ENCODE measurements at places on chromosomes 4 and X.

DNA sequence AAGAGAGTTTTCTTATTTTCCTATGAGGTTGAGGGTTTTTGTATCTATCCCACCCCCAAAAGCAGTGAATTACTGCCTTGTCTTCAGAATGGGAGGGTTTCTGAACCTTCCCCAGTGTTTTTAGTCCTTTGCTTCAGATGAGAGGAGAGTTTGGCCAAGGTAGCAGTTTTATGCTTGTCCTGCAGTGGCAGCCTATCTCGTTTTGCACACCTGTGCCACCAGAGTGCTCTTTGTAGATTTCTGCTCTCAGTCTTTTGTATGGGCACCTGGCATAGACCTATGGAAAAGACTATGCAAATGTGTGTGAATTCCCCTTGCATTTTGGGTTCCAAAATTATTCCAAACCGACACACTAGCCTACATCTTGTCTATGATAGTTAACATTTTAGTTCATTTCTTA is 5.8 kb downstream of the TBC1D19 start:
- DNase-seq, result no peak

DNA sequence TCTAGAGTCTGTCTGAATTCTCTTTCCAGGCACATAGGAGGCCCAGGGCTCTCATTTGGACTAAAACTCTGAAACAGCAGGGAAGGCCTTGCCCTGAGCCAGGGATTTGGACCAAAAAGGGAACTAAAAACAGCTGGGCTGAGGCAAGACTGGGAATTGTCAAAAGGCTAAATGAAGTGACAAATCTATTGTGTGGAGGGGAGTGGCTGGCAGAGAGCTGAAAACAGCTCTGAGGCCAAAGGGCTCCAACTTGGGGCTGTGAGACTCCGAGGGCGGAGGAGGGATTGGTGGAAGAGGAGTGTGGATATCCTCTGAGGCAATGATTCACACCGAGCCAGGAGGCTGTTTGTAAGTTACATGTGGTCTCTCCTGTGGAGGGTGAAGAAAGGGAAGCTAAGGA is 63.2 kb downstream of the PHEX start:
- no peak for DNase-seq

DNA sequence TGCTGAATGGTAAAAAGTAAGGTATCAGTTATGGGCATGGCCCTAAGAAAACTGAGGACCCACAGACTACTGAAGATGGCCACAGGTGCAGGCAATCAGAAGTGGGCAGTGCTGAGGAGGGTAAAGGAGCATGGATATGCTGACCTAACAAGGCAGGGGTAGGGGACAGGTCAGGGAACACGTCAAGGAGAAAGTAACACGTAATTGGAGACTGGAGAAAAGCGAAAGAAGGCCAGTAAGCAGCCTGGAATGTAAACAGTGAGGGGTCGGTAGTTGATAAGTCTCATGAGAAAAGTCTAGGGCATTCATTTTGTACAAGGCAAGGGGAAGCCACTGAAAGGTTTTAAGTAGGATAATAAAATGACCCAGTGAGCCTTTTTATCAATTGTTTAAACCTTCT is 153.3 kb downstream of the PRDM5 start:
- DNase-seq, result no peak

DNA sequence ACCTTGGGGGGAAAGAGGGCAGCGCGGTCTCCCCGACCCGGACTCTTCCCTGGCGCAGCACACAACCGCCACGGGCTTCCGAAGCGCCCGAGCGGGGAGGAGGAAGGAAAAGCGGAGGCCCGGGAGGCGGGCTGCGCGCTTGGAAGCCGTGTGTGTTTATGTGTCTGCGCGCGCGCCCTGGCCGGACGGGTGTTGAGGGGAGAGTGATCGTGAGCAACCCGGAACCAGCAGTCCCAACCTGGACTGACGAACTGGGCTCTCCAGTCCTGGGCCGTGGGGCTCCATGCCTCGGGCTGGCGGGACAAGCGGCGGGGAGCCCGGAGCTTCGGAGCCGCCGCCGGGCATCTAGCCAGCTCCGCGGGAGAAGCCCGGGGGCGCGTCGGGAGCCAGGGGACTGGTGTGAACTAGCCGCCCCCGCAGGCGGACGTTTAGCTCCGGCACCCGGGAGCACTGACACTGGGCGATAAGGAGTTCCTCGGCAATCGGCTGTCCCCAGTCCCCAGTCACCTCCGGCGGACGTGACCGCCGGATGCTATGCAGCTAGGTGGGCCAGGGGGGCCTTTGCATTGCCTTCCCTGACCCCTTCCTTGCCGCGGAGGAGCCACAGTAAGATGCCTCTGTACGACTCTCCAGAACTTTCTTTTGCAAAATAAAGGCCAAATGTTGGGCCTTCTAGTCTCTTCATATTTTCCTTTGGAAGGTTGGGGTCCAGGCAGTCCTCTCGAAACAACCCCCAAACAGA is 74.8 kb upstream of the BCOR start:
- DNase-seq, result peak; percentile 50

DNA sequence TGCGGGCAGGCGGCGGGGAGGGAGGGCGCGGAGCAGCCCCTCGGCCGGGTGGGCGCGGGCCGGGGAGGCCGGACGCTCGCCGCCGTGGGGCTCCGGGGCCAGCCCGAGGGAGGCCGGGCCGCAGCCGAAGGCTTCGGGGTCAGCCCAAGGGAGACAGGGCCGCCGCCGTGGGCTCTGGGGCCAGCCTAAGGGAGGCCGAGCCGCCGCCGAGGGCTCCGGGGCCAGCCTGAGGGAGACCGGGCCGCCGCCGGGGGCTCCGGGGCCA is 251 bp downstream of the KIAA0232 start:
- no peak for DNase-seq

DNA sequence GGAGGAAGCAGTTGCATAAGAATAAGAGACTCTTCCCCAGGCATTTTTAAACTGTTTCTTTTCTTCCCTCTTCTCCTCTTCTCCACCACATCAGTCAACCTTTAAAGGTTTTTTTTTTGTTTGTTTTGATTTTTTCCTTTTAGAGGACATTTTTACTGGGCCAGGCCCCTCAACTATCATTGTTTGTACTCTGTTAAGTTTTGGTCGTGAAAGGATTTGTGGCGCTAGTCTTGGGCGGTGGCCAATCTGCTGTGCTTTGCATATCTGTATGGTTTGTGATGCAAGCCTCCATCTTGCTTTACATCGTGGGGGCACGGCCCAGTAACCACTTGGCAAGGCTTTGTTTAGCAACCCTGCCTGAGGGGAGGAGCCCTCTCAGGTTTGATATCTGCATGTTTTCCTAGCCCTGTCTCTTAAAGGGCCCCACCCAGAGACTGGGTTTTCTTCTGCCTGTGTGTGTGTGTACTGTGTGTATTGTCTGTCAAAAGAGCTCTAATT is 101.9 kb upstream of the SLITRK2 start:
- DNase-seq, result peak; percentile 31

DNA sequence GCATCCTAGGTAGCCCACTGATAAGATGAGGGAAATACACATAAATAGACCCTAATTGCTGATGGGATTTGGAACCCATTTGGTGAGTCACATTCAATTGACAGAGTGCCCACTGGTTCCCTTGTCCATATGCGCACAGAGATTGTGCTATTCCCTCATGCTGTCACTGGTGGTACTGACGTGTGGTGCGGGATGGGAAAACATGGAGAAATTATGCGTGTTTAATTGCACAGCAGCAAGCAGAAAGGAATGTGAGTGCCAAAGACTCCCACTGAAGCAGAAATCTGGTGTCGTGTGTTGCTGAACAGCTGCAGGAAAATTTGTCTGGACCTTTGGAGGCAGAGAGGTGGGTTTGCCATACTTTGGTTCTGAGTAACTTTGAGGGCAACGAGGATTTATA is 92.2 kb downstream of the NHSL2 start:
- DNase-seq, result peak; percentile 12

DNA sequence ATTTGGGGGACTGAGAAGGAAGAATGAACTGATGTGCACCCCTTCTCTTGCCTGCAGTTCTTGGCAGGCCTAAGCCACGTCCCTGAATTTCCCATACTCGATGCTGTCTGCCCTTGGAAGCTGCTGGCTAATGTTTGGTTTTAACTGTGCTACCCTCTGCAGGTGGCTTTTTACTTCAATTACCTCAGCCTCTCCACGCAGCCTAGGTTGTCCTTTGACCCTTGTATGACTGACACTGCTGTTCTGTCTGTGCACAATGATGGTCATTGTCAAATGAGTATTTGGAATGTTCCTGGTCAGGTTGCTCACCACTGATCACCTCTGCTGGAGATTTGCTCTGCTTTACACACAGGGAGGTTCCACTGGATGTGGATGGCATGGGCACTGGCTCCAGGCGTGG is 137.1 kb downstream of the ZNF518B start:
- DNase-seq, result no peak

DNA sequence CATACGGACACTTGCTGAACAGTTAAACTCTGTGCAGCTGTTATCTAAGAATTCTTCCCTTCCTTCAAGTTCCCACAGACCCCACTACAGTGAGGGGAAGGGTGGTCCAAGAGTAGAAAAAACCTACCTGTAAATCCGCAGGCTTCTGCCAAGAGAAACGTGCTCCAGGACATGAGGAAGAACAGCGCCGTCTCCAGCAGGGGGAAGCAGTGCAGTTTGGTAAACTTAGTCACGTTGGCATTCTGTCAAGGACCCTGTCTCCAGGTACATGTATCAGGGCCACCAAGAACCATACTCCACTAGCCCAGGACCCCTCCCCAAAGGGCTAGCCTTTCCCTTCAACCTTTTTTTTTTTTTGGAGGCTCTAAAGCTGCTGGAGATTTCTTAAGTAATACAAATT is 79.9 kb downstream of the CHST7 start:
- DNase-seq, result peak; percentile 63

DNA sequence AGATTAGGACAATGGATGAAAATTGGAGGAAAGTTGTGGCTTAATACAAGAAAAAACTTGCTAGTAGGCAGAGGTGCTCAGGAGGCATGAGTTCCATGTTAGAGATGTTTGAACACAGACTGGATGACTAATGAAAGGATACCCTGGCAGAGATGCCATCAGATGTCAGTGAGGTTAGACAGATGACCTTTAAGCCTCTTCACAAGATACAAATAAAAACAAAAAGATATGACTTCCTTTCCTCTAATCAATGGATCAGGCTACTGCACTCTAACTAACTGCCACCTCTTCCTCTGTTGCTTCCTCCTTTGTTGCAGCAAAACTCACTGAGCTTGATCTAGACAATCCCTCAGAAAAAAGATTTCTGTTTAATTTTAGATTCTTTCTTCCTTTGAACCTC is 14.7 kb downstream of the STAP1 start:
- no peak for DNase-seq

- no peak for DNase-seq
These were observed 119.5 kb downstream of the RAB28 start for GRCh38 chr4:13364653-13365052.
